ENCODE measurements at places on chromosomes 11 and 22.
A peak's percentile ranks its signal among the peaks of the same experiment; 100 is the strongest.

GRCh38 chr11:112523477-112523876 lies 262.8 kb upstream of the PLET1 start:
- no peak for DNase-seq

GRCh38 chr22:42473484-42474193 lies 41.4 kb upstream of the NFAM1 start:
- peak; percentile 80 for DNase-seq

DNA sequence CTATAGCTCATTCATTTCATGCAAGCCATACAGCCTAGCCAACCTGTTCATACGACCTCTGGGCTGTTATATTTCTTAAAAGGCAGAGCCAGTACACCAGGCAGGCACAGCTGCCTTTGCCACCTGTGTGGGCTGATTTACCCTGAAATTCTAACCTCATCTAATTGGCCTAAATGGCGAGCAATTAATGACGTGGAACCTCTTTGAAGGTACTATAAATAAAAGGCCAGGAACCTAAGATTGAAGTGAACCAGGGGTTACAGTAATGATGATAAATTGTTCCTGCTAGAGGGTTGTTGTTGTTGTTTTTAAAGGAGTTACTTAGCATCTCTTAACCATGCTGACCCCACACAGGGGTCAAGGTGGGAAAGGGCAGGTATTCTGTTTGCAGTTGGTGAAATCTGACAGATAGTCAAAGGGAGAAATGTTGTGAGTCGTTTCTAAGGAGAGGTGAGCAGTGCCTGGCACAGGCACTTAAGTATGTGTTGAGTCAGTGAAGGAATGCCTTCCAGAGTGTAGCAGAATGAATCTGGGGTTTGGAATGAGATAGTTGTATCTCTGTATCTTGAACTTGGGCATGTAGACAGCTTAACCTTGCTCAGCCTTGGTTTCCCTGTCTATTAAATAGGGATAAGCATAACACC lies 213.5 kb upstream of the NAV2 start:
- DNase-seq = no peak

DNA sequence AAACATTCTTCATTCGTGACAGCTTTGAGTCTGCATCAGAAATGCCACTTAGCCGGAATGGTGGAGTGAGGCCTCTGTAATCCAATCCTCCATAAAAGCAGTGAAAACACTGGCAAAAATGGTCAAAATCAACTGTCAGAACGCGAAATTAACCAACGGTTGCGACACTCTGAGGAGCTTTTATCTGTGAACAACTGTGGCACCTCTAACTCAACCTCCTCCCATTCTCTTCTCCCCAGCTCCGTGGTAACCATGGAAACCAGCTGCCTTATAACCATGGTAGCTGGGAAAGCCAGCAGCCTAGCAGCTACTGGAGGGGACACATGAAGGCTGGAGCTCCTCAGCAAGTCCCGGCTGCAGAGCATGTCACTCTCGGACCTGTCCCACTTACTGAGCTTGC lies 20.3 kb downstream of the AP2A2 start:
- DNase-seq = peak; percentile 90

DNA sequence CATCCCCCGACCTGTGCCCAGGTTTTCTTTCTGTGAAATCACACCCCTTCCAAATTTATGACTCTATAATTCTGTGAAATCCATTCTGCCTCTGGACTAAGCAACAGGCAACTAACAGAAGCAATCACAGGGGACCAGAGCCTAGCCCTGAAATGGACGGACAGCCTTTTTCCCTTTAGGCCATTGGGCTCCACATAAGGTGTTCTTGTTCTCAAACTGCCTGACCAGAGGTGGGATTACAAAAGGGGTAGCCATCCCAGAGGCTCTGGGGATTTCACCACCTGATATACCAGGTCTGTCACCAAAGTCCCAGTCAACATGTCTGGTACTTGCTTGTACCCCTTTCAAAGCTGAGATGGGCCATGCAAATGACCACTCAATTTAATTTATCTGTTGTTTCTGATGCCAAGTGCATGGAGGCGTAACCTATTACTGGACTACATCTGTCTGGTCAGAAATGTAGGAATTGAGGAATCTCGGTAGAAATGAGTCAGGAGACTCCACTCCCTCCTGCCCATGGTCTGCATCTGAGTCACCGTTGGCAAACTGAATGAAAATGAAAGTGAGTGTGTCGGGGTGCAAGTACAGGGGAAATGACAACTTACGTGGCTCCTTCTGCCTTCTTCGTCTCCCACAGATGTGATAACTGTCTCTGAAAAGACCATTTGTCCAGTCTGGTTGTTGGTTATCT lies 10.2 kb downstream of the DKK3 start:
- DNase-seq = no peak

- DNase-seq = peak; percentile 83
Measured at GRCh38 chr22:16917144-16918003, 90.6 kb downstream of the GAB4 start.

GRCh38 chr11:35235936-35236666 lies 97.1 kb downstream of the CD44 start:
- DNase-seq = peak; percentile 70

GRCh38 chr11:95991101-95991500 lies 67.2 kb upstream of the MTMR2 start:
- DNase-seq = no peak

DNA sequence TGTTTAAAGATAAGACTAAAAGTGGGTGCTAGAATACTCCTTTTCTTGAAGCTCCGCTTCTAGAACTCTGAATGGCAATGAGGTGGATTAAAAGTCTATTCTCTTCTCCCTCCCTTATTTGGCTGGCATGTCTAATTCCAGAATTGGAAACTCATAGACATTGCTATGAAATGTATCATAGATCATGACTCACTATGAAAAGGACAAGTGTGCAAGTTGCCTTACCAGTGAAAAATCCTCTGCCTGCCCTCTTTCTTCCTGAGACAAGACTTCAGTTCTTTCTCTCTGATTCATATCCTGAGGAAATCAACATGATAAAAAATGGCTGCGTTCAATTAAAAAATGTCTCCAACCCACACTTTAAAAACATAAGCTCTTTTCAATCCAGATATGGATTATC lies 73.2 kb upstream of the BLID start:
- DNase-seq = no peak

DNA sequence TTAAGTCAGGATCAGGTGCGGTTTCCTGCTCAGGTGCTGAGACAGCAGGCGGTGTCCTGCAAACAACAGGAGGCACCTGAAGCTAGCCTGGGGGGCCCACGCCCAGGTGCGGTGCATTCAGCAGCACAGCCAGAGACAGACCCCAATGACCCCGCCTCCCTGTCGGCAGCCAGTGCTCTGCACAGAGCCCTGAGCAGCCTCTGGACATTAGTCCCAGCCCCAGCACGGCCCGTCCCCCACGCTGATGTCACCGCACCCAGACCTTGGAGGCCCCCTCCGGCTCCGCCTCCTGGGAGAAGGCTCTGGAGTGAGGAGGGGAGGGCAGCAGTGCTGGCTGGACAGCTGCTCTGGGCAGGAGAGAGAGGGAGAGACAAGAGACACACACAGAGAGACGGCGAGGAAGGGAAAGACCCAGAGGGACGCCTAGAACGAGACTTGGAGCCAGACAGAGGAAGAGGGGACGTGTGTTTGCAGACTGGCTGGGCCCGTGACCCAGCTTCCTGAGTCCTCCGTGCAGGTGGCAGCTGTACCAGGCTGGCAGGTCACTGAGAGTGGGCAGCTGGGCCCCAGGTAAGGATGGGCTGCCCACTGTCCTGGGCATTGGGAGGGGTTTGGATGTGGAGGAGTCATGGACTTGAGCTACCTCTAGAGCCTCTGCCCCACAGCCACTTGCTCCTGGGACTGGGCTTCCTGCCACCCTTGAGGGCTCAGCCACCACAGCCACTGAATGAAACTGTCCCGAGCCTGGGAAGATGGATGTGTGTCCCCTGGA lies at the start of gene MYO7A:
Gene MYO7A, plus strand, starts transcription at position 327 of the 772 bp plus-strand sequence. CDS start 2,389 bp downstream, outside the sequence.
- no peak for DNase-seq

DNA sequence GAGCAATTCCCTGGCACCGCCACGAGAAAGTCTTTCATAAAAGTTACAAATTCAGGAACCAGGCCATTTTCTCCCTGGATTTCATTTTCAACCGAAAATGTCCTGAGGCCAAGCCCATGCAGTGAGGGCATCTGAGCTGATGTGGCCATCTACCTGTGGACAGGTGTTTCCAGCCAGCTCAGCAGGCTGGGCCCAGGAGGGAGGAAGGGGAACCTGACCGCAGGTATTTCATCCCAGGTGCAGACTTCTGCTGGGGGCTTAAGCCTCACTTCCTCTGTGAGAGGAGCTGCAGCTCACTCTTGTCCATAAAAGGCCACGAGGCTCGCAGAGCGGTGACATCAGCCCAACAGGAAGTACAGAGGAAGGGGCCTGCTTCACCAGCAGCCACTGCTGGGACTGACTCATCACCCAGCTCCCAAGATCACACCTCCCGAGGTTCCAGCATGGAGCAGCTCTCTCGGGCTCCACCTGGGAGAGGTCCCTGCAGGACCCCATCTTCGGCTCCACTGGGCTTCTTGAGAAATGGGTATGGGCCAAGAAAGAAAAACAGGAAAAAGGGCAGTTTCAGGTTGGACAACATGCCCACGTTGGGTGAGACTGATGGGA lies 56.4 kb downstream of the MYH9 start:
- DNase-seq = peak; percentile 80

DNA sequence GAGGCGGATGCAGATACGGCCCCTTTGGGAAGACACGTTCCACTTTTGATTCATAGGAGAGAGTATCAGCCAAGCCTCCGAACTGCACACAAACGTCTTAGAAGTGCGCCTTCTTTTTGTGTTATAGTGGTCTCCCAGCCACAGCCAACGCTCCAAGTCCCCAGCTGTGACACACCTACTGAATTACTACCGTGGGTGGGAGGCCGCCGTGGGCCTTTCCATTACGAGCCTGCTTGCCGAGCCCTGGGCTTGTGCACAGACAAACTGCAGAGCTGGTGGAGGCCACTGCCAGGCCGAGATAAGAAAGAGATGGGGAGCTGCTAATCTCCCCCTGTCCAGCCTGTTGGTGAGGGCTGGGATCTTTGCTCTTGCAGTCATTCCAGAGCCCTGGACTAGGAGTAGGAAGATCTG lies 761 bp downstream of the HMBS start:
- DNase-seq = peak; percentile 91

DNA sequence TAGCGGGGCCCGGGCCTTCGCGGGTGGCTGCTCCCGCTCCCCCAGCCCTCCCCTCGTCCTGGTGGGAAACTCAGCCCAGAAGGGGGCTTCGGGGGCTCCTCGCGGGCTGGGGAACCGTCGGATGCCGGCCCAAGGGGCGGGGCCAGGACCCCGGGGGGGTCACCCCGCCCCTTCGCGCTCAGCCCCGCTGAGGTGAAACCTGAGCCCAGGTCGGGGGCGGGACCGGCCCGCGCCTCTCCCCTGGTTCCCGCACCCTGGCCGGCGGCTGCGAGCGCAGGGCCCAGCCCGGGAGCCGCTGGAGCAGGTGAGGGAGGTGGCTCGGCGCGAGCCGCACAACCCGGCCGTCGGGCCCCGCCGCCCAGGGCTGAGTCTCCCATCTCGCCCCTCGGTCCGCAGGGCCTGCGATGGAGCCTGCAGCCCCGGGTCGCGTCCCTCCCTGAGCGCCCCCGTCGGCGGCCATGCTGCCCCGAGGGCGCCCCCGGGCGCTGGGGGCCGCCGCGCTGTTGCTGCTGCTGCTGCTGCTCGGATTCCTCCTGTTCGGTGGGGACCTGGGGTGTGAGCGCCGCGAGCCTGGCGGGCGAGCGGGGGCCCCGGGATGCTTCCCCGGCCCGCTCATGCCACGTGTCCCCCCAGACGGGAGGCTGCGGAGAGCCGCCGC lies at the start of gene LARGE2:
Gene LARGE2, plus strand, starts transcription at position 232 of the 658 bp plus-strand sequence. Its CDS starts 227 bp downstream, at position 459.
- no peak for DNase-seq

Data from hematopoietic multipotent progenitor cell treated with erythropoietin and hydrocortisone succinate and interleukin-3 and kit ligand, for 6 days (in vitro differentiated cells).